Stimulated activated CD4-positive, alpha-beta T cell treated with anti-CD3 and anti-CD28 coated beads, TNF-alpha, amount 100 ng/mL, for 4 hours (primary cell): ENCODE measurements at places on chromosomes 16 and 17.

DNA sequence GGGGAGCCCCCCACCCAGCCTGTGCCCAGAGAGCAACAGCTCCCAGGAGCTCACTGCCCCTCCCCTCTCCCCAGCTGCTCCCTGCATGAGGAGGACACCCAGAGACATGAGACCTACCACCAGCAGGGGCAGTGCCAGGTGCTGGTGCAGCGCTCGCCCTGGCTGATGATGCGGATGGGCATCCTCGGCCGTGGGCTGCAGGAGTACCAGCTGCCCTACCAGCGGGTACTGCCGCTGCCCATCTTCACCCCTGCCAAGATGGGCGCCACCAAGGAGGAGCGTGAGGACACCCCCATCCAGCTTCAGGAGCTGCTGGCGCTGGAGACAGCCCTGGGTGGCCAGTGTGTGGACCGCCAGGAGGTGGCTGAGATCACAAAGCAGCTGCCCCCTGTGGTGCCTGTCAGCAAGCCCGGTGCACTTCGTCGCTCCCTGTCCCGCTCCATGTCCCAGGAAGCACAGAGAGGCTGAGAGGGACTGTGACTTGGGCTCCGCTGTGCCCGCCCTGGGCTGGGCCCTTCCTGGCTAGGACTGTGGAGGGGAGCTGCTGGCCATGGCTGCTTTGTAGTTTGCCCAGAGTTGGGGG, 584 bp downstream of the TCAP start:
- DNase-seq: no peak

GRCh38 chr16:2586241-2586640, 48.4 kb downstream of the PDPK1 start:
- DNase-seq: no peak

DNA sequence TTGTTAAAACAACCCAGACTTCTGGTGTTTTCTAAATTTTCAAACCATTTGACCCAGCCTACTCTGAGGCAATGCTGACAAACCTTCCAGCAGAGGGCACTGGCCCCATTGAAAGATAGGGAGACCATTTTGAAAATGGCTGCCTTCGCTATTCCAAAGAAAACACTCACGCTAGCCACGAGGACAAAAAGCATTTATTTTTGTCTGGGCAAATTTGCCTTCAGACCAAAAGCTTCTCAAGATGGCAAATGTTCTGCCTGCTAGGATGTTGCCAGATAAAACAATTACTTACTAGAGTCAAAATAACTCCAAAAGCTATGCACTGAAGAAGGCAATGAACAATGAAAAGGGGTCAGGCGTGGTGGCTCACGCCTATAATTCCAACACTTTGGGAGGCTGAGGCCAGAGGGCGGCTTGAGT, 296.7 kb upstream of the IRX5 start:
- no peak for DNase-seq

DNA sequence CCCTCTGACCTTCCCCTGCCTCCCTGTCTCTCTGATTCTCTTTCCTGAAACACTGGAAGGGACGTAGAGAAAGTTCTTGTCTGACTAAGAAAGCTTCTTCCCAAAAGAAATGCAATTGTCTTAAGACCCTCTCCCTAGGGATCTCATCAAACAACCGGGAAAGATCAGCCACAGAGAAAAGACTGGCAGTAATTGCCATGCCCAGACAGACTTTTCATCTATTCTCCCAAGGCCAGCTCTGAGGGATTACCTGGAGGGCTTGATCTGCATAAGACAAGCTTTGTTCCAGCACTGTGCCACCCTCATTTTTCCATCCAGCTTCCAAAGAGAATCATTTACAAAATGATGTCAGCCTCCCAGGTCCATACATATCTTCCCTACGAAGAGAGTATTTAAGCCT, 38.8 kb upstream of the HS3ST3A1 start:
- DNase-seq: no peak

- DNase-seq: no peak
These were observed 6.5 kb upstream of the TNK1 start for GRCh38 chr17:7374353-7374752.

- no peak for DNase-seq
These were observed 12.5 kb downstream of the ABAT start for GRCh38 chr16:8686879-8687278.

DNA sequence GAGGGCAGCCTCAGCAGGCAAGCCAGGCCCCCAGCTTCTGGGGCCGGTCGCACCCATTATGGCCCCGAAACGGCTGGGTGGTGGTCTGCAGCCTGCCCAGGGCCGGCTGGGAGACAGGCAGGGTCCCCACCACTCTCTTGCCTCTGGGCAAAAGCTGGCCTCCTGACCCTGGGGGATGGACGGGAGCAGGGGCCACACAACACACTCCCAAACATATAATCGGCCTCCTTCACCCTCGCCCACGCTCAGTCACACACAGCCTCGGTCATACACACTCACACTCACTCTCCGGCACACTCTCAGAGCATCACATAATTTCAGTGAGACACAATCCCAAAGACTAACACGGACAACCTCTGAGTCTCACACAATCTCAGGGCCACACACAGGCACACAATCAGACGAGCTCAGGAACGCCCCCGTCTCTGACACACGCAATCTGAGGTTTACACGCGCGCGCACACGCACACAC, 589 bp downstream of the PEMT start:
- no peak for DNase-seq
